Stimulated activated CD4-positive, alpha-beta T cell treated with anti-CD3 and anti-CD28 coated beads, Interleukin-4, amount 100 ng/mL, for 4 hours (primary cell): ENCODE measurements at places on chromosomes 5 and 9.
A peak's percentile ranks its signal among the peaks of the same experiment; 100 is the strongest.

- no peak for DNase-seq
These were observed 243.9 kb downstream of the ZNF608 start for GRCh38 chr5:124502551-124502950.

GRCh38 chr9:95822583-95823431, 52.7 kb upstream of the ERCC6L2 start:
- no peak for DNase-seq

DNA sequence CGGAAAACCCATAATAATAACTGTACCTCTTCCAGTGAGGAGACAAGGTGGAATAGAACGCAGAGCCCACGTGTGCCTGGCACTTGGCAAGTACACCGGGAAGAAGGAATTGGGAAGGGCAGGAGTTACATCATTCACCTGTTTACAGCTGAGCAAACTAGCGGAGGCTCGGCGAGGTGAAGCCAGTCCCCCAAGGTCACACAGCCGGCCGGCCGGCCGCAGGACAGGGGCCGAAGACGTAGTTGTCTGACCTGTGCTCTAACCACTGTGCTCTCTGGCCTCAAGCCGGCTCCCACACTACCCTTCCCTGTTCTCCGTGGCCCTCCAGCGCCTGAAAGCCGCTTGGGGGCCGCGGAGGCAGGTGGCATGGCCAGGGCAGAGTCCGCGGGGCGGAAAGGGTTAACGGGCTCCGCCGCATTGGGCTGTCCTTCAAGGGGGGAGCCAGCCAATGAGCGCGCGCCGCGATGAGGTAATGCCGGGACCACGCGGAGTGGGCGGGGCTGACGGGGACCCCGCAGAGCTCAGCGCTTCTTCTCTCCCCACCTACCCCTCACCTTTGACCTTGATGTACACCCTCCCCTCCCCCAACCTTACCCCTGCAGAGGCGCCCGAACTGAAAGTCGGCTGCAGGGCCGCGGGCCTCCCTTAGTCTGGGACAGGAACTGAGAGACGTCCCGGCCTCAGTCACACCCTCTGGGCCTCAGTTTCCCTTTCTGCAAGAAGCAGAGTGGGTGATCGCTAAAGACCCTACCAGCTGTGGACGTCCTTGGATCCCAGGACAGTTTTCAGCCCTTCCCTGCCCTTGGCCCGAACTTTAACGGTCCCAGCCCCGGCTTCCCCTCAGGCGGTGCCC, 125.1 kb downstream of the C9orf50 start:
- DNase-seq: peak; percentile 90

- no peak for DNase-seq
These were observed 277.9 kb downstream of the GAS1 start for GRCh38 chr9:86669422-86669821.

DNA sequence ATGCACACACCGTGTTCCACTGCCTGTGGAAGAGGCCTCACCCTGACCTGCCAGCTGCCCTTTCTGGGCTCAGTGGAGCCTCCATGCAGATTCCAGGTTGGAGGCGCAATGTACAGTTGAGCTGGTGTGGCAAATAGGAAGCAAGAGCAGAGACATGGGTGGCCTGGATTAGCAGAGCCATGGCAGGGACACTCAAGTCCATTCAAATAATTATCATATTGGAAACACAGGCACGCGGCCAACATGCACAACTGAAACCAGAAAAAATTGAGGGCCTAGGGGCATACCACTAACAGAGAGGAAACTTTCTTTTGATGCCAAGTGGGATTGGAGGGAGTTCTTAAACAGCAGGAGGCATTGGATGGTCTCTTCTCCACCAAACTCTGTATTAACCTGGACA, 35.8 kb downstream of the OTULINL start:
- no peak for DNase-seq

GRCh38 chr9:21570643-21571275, 88.6 kb upstream of the IFNE start:
- no peak for DNase-seq
